ENCODE measurements at places on chromosomes 1 and 21. TPM values are rescaled to one million over a fixed set of nuclear protein-coding genes. Genes with fewer than 3 reads are reported as not detected.
A peak's percentile ranks its signal among the peaks of the same experiment; 100 is the strongest.

DNA sequence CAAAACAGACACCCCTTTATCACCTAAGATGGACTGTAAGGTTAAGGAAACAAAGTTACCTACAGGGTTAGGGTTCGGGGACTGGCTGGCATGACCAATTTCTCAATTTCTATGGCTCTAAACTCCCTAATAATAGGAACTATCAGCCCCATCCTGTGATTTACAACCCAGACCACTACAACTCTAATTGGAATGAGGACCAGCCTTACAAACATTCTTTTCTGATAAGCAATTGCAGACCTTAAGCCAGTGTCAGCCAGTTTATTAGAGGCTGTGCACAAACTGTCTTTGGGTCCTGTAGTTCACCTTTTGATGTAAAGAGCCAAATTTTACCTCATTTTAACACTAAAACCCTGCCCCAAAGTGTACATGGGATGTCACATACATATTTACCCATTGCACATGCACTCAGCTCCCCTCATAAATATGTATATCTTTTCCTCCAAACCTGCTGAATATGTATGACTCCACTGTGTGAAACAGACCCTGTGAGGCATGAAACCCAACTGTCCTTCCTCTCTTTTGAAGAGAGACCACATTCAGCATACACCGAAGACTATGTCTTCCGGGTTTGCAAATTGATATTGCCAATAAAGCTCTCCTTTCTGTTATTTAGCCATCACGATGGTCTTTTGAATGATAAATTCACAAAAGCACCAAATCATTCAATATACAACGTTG, 7.3 kb upstream of the APP start:
- no peak overlapping the region for H3K4me3 ChIP-seq
- H3K36me3 ChIP-seq: no peaks in the 10 kb centered on the region
- DNase-seq: no peak
- no peaks in the 10 kb centered on the region for H3K27me3 ChIP-seq

DNA sequence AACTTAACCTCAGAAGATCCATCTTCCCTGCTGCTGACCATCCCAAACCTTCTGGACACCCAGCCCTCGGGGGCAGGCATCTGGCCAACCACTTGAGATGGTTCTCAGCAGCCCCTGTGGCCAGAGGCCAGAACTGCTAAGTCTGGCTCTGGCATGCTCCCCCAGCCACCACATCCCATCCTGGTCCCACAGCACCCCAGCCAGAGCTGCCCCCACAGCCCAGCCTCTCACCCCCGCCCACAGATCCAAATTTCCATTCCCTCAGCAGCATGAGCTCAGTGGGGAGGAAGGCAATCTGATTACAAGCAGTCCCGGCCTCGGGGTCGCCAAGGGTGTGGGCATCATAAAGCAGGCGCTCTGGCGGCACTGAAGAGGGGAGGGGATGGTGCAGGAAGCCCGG, 45.6 kb downstream of the GLIS1 start:
- no peaks in the 10 kb centered on the region for H3K4me1 ChIP-seq
- H3K36me3 ChIP-seq: no peaks in the 10 kb centered on the region
- H3K27ac ChIP-seq: no peak overlapping the region
- DNase-seq: peak; percentile 22
- H3K27me3 ChIP-seq: peaks cover 25% of the 10 kb centered on the region

- H3K27me3 ChIP-seq: peaks cover 30% of the 10 kb centered on the region
- H3K4me3 ChIP-seq: no peak overlapping the region
- H3K36me3 ChIP-seq: no peaks in the 10 kb centered on the region
- no peak for DNase-seq
- no peaks in the 10 kb centered on the region for H3K4me1 ChIP-seq
- H3K27ac ChIP-seq: no peak overlapping the region
Measured at GRCh38 chr1:53411541-53412152, 47.6 kb upstream of the DMRTB1 start.

The CFHR5 gene
- under 0.01 TPM for total RNA-seq

The SIK1 gene
- 2.7 TPM for total RNA-seq

- H3K27me3 ChIP-seq: peaks cover 34% of the 10 kb centered on the region
- no peaks in the 10 kb centered on the region for H3K36me3 ChIP-seq
- no peak overlapping the region for H3K4me3 ChIP-seq
- H3K4me1 ChIP-seq: peaks cover 23% of the 10 kb centered on the region
- no peak overlapping the region for H3K27ac ChIP-seq
Measured at GRCh38 chr1:1121611-1122077, 5.8 kb upstream of the C1orf159 start.

DNA sequence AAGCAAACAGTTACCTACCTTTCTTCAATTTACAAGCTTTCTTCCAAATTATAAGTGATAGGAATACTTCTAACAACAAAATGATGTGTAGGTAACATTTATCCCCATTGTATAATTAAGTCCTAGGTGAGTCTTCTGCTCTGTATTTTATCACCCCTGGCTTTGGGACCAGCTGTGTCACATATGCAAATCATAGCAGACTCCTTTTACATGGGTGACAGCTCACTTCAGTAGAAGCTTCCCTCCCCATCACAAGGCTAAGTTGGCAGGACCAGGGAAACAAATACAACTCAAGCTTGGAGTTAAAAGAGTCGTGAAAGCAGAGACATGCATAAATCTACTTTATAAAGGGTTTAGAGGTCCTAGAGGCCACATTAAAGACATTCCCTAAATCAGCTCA, 121.1 kb upstream of the RUNX1 start:
- H3K27ac ChIP-seq: no peak overlapping the region
- H3K27me3 ChIP-seq: no peaks in the 10 kb centered on the region
- no peaks in the 10 kb centered on the region for H3K36me3 ChIP-seq

GRCh38 chr1:88873737-88874349, 17.5 kb downstream of the GTF2B start:
- no peak overlapping the region for H3K27ac ChIP-seq
- no peaks in the 10 kb centered on the region for H3K27me3 ChIP-seq
- H3K36me3 ChIP-seq: peaks cover 14% of the 10 kb centered on the region
- no peak overlapping the region for H3K4me3 ChIP-seq
- DNase-seq: peak; percentile 25

- no peak overlapping the region for H3K27ac ChIP-seq
- no peak for DNase-seq
- H3K4me3 ChIP-seq: no peak overlapping the region
- no peaks in the 10 kb centered on the region for H3K36me3 ChIP-seq
Measured at GRCh38 chr1:39776400-39776713, 5.2 kb upstream of the OXCT2 start.

GRCh38 chr1:15830258-15830657, 17.2 kb upstream of the SPEN start:
- no peaks in the 10 kb centered on the region for H3K27me3 ChIP-seq
- no peaks in the 10 kb centered on the region for H3K36me3 ChIP-seq
- peaks cover 8% of the 10 kb centered on the region for H3K4me1 ChIP-seq
- H3K27ac ChIP-seq: no peak overlapping the region
- no peak overlapping the region for H3K4me3 ChIP-seq
- DNase-seq: no peak

The ANKRD45 gene
- 0.53 TPM for total RNA-seq

DNA sequence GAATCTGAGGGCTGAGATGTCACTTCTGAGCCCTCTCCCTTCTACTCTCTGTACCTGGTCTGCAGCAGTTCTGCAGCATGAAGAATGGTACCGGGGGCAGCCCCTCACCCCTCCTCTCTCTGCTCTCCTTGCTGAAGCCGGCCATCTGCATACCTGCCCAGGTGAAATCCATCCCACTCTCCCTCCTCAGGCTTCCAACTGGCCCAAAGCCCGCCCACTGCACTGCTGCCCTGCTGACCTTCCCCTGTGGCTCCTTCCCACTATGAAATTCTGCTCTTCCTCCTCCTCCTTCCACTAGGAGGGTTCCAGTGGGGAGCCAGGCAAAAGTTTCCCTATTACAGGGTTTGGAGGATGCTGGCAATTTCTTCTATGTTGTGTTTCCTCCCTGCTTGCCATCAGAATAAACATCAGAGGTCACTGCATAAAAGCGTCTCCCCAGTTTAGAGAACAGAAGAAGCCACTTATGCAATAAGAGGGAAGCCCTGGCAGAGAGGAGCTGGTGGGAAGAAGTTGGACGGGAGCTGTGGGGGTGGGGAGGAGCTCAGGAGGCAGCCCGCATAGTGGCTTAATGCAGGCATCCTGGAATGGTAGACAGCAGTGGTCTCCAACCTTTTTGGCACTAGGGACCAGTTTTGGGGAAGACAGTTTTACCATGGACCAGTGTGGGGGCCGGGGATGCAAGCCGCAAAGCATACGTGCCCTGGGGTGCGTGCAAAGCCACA, 30.3 kb downstream of the TMCO4 start:
- DNase-seq: no peak
- no peak overlapping the region for H3K4me3 ChIP-seq
- no peaks in the 10 kb centered on the region for H3K4me1 ChIP-seq

The VPS72 gene
- total RNA-seq: 45.0 TPM

The EXTL1 gene
- total RNA-seq: 0.71 TPM

GRCh38 chr1:235831148-235831547, 35.6 kb downstream of the LYST start:
- H3K4me1 ChIP-seq: no peaks in the 10 kb centered on the region
- H3K4me3 ChIP-seq: no peak overlapping the region
- no peaks in the 10 kb centered on the region for H3K27me3 ChIP-seq
- DNase-seq: peak; percentile 21
- peaks cover 2% of the 10 kb centered on the region for H3K36me3 ChIP-seq

- H3K27ac ChIP-seq: no peak overlapping the region
- DNase-seq: no peak
- H3K4me3 ChIP-seq: no peak overlapping the region
- H3K27me3 ChIP-seq: no peaks in the 10 kb centered on the region
- no peaks in the 10 kb centered on the region for H3K4me1 ChIP-seq
Measured at GRCh38 chr1:116507631-116508030, 63.2 kb downstream of the CD58 start.

The CDC7 gene
- 8.3 TPM for total RNA-seq

- H3K36me3 ChIP-seq: no peaks in the 10 kb centered on the region
- DNase-seq: peak; percentile 18
- H3K4me3 ChIP-seq: peak within 1 kb of the TSS; percentile 37
Measured at GRCh38 chr1:67134695-67135094, at the start of gene C1orf141. Gene C1orf141 (minus strand): TSS chr1:67134970. CDS start chr1:67127240, 7,730 bp downstream.

DNA sequence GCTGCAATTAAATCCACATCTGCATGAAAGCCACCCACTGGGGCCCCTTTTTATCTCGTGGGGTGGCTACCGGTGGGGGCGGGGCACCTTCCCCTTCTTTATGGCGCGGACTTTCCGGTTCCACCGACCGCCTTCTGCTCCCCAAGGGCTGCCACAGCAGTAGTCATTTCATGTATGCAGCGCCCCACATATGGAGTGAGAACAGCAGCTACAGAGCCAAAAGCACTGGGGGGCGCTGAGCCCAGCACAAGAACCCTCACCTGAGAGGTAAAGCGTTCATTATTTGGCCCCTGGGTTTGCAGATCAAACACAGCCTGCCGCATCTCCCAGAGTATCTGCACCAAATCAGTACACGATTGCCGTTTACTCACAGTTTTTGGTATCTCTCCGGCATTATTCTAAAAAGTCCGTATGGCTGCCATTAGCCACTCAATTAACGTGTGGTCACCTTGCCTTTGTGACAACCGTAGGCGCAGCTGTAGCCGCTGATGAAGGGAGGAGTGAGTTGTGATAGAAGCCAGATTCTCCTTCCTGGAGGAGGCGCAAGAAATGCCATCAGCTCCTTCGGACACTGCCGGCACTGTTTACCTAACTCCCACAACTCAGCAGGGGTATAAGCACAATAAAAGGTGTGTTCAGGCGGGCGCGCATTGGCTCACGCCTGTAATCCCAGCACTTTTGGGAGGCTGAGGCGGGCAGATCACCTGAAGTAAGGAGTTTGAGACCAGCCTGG, 30.4 kb upstream of the CR2 start:
- no peak overlapping the region for H3K4me3 ChIP-seq
- H3K27ac ChIP-seq: no peak overlapping the region
- H3K36me3 ChIP-seq: no peaks in the 10 kb centered on the region
- peaks cover 2% of the 10 kb centered on the region for H3K4me1 ChIP-seq
- peaks cover 12% of the 10 kb centered on the region for H3K27me3 ChIP-seq

DNA sequence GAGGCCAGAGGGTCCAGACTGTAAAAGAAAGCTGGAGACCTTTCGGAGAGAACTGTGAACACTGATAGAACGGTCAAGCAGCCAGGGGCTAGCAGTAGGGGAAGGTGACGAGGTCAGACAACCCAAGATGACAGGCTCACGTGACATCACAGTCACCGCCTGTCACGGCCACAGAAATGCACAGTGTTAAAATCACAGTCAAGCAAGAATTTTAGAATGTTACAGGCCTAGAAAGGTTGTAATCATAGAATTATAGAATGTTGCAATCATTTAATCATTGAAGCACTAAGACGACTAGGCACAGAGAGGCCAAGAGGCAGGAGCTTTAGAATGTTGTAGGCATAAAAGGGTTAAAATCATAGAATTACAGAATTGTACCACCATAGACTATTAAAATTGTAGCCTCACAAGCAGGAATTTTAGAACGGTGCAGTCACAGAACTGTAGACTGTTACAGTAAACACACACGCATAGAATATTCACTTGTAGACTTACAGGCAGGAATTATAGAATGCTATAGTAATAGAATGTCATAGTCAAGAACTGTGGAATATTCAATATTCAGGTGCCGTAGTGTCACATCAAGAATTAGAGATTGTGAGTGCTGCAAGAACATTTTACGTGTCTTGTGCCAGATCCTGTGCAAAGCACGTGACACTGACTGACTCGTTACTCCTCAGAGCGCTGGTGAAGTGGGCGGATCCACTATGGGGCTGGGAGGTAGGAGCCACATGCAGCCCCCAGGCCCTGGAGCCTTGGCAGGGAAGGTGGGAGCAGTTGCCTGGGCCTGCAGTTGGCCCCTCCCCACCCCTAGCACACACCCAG, 118.1 kb downstream of the EPHB2 start:
- H3K36me3 ChIP-seq: no peaks in the 10 kb centered on the region
- H3K4me3 ChIP-seq: no peak overlapping the region
- H3K27me3 ChIP-seq: no peaks in the 10 kb centered on the region
- DNase-seq: peak; percentile 72
- peaks cover 52% of the 10 kb centered on the region for H3K4me1 ChIP-seq

- peaks cover 11% of the 10 kb centered on the region for H3K27me3 ChIP-seq
- no peak overlapping the region for H3K4me3 ChIP-seq
- H3K36me3 ChIP-seq: no peaks in the 10 kb centered on the region
- H3K27ac ChIP-seq: no peak overlapping the region
- H3K4me1 ChIP-seq: peaks cover 9% of the 10 kb centered on the region
- peak; percentile 75 for DNase-seq
Measured at GRCh38 chr21:44752671-44753235, 41.4 kb upstream of the TSPEAR start.

GRCh38 chr1:167791281-167792187, 69.8 kb downstream of the MPZL1 start:
- H3K36me3 ChIP-seq: peaks cover 17% of the 10 kb centered on the region
- H3K4me3 ChIP-seq: no peak overlapping the region
- H3K27ac ChIP-seq: no peak overlapping the region
- peak; percentile 58 for DNase-seq
- H3K4me1 ChIP-seq: peaks cover 23% of the 10 kb centered on the region
